ENCODE measurements at places on chromosomes 6 and 20.

GRCh38 chr6:44481056-44481455, 93.5 kb downstream of the CDC5L start:
- no peak for DNase-seq

DNA sequence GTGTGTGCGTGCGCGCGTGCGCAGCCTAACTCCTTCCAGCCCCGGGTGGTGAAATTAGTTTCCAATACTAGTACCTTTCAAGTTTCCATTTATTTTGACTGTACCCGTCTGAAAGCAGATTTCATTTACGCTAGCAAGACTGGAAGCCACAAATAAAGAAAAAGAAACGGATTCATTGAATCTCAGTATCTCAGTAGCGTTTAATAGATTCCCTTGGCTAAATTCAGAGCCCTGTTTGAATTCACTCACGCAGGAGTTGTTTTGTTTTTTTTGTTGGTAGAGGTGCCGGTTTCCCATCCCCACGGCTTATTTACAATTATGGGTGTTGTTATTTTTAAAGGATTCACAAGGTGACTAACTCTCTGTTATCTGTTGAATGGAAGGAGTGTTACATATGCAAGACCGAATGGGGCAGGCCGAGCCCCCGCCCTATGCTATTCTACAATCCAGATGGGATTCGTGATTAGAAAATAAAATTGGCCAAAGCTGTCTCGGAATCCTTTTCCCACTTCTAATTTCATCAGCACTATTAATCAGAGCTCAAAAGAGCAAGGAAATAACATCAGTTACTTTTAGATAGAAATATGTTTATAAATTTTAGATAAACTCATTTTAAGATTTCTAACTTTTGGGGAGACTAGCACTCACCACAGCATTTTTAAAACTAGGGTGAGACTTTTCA, 2.3 kb upstream of the INSM1 start:
- no peak for DNase-seq

DNA sequence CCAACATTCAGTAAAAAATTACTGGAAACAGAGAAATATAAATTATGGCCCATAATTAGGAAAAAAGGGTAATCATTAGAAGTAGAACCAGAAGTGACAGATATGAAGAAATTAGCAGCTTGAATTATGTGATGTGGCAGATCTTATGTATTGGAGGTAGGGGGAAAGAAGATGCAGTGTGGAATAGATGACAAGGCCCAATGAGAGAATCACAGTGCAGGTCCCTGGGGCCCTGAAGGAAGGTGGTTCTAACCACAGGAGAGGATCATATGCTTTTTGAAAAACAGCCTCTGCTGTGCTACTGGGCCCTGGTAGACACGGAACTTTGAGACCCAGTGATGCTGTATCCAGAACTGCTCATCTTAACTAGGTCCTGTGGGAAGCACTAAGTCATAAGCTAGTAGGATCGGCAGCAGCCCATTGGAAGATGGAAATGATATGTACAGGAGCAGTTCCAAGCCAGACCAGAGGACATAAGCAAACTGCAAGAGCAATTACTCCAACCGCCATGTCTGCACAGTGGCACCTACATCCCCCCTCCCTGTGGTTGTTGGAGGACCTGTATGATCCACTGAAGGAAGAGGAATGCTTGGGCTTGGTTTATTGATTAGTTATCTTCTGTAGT, 14.2 kb downstream of the HEBP2 start:
- DNase-seq: no peak

DNA sequence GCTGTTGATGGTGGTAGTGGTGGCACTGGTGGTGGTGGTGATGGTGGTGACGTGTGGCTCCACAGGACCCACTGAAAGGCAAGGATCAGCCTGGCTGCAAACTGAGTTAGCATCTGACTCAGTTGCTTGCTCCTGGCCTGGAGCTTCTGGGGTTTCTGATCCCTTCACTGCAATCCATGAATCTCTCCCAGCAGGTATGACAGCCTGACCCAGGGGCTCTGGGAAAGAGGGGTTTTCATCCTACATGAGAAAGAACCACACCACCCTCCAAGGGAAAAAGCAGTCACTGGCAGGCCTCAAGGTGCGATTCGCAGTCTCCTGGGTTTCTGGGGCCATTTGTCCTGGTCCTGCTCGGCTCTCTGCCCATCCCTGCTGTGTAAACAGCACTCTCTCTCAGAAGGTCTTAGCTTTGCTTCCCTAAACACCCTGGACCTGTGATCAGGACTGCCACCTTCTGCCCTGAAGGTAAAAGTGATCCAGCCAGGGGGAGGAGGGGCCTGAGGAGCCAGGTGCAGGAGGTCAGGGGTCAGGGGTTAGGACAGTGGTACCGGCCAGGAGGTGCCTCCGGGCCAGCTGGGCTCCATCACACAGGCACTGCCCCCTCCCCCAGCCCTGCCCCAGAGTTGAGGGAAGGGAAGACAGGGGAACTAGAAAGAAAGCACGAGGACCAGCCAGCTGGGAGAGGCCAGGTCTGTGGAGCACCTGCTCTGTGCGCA, 152.0 kb downstream of the BMP7 start:
- no peak for DNase-seq

GRCh38 chr6:149897015-149897697, 757 bp downstream of the RAET1E start:
- no peak for DNase-seq

DNA sequence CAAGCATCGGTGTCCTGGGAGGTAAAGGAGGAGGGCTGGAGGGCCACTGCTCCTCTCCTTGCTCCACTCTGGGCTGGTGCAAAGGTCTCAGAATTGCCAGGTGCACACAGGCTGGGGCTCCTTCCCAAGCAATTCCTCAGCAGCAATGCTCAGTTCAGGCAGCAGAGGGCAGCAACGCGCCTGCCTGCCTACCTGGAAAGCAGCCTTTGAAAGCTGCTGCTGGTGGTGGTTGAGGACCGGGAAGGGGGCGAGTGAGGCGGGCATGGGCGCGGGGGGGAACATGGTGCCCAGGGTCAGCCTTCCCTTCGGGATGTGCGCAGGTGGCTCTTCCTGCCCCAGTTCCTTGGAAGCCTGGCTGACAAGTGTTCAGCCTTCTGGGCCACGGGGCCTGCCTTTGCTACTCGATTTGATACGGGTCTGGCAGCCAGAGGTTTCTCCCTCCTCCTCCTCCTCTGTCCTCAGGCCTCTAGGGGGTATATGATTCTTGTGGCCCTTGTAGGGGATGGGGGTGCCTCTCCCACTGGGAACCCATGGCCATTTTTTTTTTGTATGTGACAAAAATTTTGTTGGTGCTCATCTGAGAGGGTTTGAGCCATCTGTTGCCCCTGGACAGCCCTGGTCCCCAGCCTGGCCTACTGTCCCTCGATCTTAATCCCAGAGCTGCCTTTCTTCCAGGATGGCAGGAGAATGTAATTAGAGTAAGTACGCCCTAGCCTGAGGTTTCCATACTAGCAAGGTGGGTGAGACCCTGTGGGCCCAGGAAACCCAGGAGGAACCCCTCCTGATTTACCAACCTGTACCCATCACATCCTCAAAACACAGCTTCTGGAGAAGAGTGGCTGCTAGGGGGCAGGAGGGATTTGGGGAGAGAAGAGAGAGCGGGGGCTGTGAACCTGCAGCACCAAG, 20.1 kb downstream of the MRPS18A start:
- DNase-seq: peak; percentile 80

DNA sequence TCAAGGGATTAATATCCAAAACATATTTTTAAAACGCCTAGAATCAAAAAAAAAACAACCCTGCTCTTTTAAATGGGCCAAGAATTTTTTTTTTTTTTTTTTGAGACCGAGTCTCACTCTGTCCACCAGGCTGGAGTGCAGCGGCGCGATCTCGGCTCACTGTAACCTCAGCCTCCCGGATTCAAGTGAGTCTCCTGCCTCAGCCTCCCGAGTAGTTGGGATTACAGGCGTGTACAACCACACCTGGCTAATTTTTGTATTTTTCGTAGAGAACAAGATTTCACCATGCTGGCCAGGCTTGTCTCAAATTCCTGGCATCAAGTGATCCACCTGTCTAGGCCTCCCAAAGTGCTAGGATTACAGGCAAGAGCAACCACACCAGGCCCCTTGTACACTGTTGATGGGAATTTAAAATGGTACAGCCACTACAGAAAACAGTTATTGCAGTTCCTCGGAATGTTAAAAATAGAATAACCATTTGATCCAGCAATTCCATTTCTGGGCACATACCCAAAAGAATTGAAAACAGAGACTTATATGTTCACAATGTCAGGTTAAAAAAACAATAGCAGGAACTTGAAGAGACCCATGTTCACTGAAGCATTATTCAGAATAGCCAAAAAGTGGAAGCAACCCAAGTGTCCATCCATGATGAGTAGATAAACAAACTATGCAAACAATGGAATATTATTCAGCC, 3.1 kb upstream of the MYL9 start:
- DNase-seq: no peak

- DNase-seq: no peak
These were observed 235.1 kb upstream of the FOXQ1 start for GRCh38 chr6:1076531-1077459.

- no peak for DNase-seq
These were observed 33.2 kb upstream of the IGF2R start for GRCh38 chr6:159935633-159936032.

GRCh38 chr20:32447136-32448027, 89.3 kb downstream of the ASXL1 start:
- no peak for DNase-seq

GRCh38 chr20:4062721-4063606, 47.6 kb upstream of the RNF24 start:
- DNase-seq: no peak

All from suppressor macrophage treated with lipopolysaccharide for 4 hours (primary cell).